NCI-H345 (cell line): ENCODE measurements at places on chromosomes 7 and 10.
A peak's percentile ranks its signal among the peaks of the same experiment; 100 is the strongest.

GRCh38 chr7:98097042-98097645 is 9.5 kb upstream of the LMTK2 start:
- DNase-seq: no peak

DNA sequence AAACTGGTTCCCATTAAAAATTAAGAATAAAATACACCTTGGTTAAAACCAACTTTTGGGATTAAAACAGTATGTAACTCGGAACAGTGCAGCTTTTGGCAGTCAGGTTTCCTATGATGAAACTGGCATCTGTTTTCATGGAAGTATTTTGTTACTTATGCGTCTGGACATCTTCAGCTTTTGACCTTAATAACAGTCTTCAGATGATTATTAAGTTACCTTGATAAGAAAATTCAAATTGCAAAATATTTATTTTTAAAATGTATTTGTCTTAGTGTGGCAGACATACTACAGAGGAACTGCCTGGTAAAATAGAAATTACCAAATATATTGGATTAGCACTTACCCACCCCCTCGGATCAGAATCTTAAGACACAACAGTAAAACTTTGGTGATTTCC is 100.0 kb downstream of the ITGB8 start:
- DNase-seq: no peak

DNA sequence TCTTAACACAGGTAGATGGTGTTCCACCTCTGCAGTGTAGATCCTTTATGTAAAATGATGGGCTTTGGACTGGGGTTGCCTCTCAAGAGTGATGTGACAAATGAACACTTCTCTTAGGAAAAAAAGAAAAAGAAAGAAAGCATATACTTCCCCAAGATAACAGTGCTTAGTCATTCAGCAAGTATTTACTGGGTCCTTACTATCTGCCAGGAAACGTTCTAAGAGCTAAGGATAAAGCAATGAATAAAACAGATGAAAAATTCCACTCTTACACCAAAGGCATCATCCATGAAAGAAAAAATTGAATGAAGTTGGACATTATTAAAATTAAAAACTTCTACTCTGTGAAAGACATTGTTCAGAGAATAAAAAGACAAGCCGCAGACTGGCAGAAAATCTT is 177.3 kb downstream of the C7orf25 start:
- no peak for DNase-seq

DNA sequence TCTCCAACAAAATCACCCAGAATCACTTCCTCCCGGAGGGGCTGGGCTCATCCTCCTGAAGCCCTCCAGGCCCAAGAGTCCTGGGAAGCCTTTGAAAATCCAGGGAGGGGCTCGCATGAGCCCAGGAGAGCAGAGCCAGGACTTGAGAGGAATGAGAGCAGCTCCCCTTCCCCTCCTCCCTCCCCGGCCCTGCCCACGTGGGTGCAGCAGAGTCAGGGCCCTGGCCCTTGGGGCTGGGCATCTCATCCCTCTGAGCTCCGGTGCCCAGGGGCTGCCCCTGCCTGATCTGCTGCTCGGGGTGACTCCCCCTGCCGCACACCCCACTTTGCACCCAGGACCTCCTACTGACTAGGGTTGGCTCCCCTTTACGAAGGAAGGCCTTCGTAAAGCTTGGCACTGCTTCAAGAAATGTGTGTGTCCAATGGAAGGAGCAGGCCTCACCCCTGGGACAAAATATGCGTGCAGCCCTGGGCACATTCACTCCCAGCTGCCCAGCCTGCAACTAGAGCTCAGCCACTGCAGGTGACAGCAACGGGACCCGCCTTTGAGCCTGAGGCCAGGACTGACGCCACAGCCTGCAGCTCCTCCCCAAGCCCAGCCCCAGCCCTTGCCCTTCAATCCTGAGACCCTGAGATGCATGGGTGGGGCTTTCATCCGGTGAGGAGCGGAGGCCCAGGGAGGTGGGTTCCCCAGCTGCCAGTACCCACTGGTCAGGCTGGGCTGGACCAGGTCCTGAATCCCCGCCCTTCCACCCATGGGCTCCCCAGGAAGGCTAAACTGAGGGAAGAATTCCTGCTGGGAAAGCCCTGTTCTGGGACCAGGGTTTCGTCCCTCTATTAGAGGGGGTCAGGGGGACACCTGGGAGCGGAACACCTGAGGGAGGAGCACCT is 21.8 kb downstream of the PWWP2B start:
- DNase-seq: peak; percentile 84

- DNase-seq: no peak
These were observed 141.4 kb downstream of the HERPUD2 start for GRCh38 chr7:35553519-35553918.

DNA sequence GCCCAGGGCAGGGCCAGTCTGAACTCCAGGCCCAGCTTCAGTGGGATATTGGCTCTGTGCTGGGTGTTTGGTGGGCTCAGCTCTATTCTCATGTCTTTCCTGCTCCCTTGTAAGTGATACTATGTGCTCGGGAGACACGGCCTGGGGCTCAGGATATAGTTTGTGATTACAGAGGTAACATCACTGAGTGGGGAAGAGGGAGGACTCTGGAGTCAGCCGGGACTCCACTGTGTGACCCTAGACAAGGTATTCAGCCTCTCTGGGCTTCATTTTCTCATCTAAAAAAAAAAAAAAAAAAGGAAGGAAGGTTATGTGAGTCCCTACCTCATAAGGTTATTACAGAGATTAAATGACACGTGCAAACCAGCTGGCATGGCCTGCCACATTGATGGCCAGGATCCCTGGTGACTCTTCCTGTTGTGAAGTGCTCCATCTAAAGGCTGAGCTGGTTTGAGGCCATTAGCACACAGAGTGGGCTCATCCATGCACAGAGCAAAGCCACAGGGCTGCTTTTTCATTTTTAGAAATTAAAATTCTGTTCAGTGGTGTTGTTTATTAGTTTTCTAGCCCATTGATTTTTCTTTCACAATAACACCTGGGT is 15.7 kb downstream of the SLC13A4 start:
- peak; percentile 48 for DNase-seq

- DNase-seq: no peak
These were observed 22.4 kb upstream of the IFIT1B start for GRCh38 chr10:89355394-89355931.
